Inflammatory macrophage treated with lipopolysaccharide for 4 hours (primary cell): ENCODE measurements at places on chromosomes 6 and 20.

GRCh38 chr6:143505111-143505510, 6.4 kb downstream of the FUCA2 start:
- no peak for DNase-seq

DNA sequence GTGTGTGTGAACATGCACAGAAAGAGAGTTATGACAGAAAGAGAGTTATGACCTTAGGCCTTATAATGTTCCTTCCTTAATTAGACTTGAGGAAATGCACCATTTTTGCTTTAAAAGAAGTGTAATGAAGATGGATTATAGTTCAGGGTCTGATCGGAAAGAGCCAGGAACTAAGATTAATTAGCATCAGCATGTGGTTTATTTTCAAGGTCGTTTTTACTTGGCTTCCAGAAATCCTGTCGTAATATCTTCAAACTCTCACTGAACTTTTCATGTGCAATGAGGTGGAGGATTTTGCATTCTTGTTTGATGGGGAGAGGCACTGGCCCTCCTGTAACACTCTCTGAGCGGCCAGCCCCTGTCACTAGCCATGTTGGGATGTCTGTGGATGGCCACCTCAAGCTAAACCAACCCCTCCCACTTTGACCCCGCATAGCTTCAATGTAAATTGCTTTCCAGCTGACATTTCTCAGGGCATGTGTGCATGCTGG, 116.8 kb downstream of the CDC5L start:
- DNase-seq: no peak

- DNase-seq: no peak
Measured at GRCh38 chr6:84166395-84166794, 61.0 kb downstream of the CEP162 start.

GRCh38 chr6:53727748-53728147, 62.2 kb upstream of the KLHL31 start:
- no peak for DNase-seq
